Activated CD4-positive, alpha-beta T cell treated with anti-CD3 and anti-CD28 coated beads for 36 hours (primary cell): ENCODE measurements at places on chromosomes 16 and 17. TPM values are rescaled to one million over a fixed set of nuclear protein-coding genes. Genes with fewer than 3 reads are reported as not detected.

SOCS3 gene
- 150 TPM for total RNA-seq

GRCh38 chr16:88374736-88375135 lies 8.0 kb upstream of the ZNF469 start:
- no peak for DNase-seq

- no peak for DNase-seq
Measured at GRCh38 chr17:33567223-33567622, 274.1 kb upstream of the ASIC2 start.

CCDC40 gene
- 0.56 TPM for total RNA-seq

KRTAP3-2 gene
- total RNA-seq: not detected

DNA sequence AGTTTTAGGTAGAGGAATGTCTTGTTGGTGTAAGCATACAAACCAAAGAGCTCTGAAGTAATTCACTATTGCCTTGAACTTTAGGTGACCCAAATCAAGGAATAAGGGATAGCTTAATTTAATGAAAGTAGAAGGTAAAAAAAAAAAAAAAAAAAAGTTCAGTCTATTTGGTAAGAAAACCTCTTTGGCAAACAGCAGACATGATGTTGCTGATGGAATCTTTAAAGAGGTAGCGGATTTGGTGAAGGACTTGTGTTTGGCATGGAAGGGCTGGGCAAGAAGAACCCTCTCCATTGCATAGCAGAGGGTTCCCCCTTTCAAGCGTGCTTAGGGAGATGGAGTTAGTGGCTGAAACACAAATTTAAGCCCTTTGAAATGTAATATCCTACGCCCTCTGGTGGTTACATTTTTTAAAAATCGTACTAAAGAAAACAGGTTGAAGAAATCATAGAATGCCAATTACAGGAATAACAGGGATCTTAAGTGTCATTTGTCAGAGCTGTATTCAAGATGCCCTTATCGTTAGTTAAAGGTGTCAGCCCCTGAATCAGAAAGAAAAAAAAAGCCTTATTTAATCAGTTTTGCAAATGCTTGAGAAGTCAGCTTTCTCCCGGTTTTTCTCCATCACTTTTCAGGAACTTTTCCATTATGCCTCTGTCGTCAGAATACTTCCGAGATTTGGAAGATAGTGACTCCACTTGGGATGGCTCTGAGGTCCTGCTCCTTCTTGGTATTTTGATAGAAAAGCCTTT lies 383.1 kb downstream of the KCNJ2 start:
- no peak for DNase-seq

GRCh38 chr17:56939869-56940484 lies 20.9 kb downstream of the COIL start:
- no peak for DNase-seq

- no peak for DNase-seq
Measured at GRCh38 chr16:72898216-72898825, 149.6 kb downstream of the ZFHX3 start.

DNA sequence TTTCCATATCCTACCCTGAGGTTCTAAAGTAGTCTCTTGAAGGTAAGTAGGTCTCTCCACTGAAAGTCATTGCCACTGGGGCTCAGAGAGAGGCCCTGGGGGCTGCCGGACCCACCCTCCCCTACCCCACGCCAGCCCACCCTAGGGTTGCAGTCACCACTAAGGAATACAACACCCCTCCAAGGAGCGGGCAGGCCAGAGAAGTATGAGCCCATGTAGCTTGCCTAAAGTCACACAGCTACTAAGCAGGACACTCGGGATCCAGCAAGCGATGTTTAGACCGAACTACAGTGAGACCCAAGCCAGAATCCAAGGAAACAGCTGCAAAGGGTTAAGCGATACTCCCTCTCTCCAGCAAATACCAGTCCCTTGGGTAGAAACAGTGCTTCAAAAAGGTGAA lies 27.0 kb downstream of the C16orf78 start:
- no peak for DNase-seq

GRCh38 chr17:8881606-8882005 lies 14.1 kb upstream of the PIK3R6 start:
- DNase-seq: no peak

TMEM238L gene
- total RNA-seq: not detected
